ENCODE measurements at places on chromosomes 7 and 10. TPM values are rescaled to one million over a fixed set of nuclear protein-coding genes. Genes with fewer than 3 reads are reported as not detected.

The AGMO gene
- total RNA-seq: 0.72 TPM

The ANXA7 gene
- 111 TPM for total RNA-seq

The LIPM gene
- total RNA-seq: not detected

The GRID1 gene
- 0.42 TPM for total RNA-seq

The ICA1 gene
- total RNA-seq: 0.85 TPM

The FEZF1 gene
- not detected for total RNA-seq

The PRKCQ gene
- total RNA-seq: 4.3 TPM

The CNPY1 gene
- not detected for total RNA-seq
